NCI-H2081 (cell line): ENCODE measurements at places on chromosomes 7 and 10.
A peak's percentile ranks its signal among the peaks of the same experiment; 100 is the strongest.

DNA sequence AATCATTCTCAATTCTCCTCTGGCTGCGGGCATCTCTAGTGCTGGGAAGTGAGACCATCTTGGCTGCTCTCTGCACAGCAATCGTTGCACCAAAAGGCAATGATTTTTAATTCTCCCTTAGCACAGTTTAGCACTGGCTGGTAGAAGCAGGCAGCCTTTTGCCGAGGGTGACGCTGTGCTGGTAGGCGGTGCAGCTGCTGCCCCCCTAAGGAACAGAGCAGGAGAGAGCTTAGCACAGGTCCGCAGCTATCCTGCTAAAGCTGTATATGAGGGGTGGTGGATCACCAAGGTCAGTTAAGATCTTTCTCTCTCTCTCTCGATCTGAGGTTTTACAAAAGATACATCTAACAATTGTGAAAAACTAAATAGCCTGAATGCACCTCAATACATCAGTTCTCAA, 390.1 kb downstream of the GATA3 start:
- DNase-seq: no peak

DNA sequence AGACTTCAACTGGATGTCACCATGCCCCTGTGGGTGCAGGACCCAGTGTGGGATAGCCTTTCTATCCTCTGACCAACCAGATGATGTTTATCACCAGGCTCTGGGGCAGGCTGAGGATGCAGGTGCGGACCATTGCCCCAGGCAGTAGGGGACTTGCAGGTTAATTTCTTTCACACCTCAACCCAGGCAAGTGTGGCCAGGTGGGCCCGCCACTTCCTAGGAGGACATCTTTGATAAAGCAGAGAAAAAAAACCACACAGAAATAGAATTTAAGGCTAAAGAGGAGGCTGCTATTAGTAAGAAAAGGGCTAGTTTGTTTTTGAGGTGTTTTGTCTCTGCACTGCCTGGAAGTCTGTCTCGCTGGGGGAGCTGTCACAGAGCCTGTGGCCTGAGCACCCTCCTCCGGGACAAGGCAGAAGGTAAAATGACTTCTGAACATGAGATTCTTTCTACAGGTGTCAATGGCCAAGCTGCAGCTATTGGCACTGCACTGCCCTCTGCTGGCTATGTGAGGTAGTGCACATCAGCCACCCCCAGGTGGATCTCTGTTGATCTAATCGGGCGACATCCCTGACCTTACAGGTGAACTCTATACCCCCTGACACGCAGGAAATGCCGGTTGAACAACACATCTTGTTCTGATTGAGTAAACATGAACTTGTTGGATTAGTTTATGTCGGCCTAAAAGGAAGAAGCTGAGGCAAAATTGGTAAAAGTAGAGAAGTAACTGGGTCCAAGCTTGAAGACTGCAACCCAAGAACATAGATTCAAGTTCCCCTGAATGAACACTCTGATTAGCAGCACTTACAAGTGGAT, 21.0 kb downstream of the UPP1 start:
- DNase-seq: peak; percentile 43

DNA sequence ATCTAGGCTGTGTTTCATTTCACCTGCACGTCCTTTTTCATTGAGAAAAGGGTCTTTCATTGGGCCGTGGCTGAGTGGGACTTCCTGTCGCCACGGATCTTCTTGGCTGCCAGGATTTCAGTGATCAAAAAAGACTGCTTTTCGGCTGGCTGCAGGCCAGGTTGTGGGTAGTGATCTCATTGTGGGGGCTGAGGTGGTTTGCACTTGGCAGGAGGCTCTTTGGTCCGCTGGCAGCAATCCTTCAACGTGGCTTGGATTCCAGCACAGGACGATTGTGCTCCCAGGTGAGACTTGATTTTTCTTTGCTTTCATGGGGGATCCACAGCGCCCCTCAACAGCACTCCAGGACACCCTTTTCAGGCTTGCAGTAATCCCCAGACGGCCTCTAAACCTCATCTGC, 29.0 kb upstream of the ZNF273 start:
- DNase-seq: no peak

- DNase-seq: no peak
These were observed 224.3 kb upstream of the PHYHIPL start for GRCh38 chr10:58952162-58952601.

DNA sequence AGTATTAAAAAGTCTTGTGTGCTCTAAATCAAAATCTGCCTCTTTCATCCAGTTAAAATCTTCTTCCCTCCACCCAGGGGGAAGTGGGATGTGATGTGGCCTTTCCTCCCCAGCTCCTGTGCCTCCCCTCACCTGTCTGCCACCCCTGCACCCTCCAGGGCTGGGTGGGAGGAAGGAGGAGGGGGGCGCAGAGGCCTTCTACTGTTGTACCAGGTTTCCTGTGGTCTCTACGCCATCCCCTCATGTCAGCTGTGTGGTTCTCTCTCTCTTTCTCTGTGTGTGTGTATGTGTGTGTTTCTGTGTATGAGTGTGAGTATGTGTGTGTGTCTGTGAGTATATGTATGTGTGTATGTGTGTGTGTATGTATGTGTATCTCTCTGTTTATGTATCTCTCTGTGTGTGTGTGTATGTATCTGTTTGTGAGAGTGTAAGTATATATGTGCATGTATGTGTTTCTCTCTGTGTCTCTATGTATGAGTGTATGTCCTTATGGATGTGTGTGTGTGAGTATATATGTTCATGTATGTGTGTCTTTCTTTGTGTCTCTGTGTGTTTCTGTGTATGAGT, 45.5 kb upstream of the C10orf71 start:
- DNase-seq: no peak

DNA sequence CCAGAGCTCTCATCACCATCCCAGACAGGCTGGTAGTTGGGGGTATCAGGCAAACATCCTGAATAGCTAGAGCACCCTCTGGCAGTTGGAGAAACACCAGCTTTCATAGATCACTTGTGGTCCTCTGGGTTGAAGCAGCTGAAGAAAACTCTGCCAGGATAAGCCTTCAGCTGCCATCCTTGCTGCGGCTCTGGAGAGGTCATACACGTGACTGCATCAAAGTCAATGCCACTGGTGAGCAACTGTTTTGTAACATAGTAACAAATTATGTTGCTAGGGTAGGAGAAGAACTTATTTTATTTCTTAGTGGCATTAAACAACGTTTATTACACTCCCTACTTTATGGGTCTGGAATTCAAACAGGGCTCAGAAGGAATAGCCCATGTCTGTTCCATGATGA, 19.2 kb upstream of the PANK1 start:
- DNase-seq: no peak

- DNase-seq: no peak
These were observed 33.2 kb downstream of the TACR2 start for GRCh38 chr10:69383558-69383957.

- DNase-seq: no peak
These were observed 45.1 kb downstream of the ZMIZ1 start for GRCh38 chr10:79113827-79114226.

- DNase-seq: peak; percentile 45
These were observed 35.9 kb upstream of the SKAP2 start for GRCh38 chr7:26900251-26900650.

- no peak for DNase-seq
These were observed 324.0 kb downstream of the PTEN start for GRCh38 chr10:88187472-88187871.

DNA sequence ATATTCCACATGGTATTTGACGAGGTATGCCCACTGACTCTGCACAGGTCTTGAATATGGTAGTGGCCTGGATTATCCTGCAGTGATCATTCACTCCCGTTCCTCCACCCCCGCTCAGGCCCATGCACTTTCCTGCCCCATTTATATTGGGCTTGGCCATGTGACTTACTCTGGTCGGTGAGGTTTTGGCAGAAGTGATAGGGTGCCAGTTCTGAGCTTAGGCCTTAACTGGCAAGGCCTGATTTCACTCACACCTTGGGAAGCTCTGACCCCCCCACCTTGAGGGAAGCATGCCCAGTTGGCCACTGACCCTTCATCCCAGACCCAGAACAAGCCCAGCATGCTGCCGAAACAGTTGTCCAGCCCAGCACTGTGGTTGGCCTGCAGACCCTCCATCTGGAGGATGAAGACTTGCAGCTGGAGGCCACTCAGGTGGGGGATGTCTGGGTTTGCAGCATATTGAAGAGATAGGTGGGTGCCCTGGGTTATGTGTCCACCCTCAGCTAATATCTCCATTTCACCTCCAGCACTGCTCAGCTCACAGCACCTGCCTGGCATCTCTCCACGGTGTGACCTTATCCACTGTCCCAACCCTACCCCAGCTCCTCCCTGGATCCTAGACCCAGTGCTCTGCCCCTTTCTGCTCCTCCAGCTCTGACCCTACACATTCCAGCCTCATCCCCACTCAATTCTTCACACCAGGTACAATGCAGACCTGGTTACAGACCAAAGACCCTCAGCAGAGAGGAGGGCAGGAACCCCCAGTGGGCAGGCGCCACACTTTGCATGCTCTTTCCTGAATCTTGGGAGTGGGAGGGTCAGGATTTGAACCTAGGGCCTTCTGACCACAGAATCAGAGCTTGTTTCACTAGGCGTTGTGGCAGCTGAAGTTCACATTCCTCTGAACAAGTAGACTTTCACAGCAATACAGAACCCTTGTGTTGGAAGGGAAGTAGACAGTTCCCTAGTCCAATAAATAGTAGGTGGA, 138.1 kb upstream of the CHST15 start:
- DNase-seq: no peak

DNA sequence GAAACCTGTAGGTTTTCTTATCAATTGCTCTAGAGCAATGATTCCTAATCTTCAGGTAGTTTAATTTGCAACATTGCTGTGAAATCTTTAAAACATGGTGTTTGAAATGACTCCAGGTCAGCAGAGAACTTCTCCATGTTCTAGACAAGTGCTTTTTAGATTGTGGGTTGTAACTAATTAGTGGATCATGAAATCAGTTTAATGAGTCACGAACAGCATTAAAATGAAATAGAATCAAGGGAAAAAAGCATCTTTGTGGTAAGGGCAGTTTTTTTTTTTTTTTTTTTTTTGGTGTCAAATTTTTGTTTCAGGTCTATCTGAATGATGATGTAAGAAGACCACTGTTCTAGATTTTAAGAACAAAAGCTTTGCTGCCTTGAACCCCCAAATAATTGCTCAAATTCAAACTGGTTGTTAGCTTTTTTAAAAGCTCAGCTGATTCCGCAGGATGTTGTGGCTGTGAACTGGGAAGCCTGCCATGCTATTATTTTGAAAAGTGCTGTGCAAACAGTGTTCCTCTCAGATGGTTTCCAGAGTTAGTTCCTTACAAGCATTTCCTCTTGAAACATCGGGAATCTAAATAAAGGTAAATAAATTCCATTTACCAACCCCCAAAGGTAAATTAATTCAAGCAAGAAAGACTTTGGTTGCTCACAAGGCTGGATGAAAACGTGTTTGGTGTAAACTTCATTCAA, 13.1 kb upstream of the PDK4 start:
- peak; percentile 92 for DNase-seq

GRCh38 chr7:114343949-114344708, 70.5 kb upstream of the FOXP2 start:
- peak; percentile 37 for DNase-seq

DNA sequence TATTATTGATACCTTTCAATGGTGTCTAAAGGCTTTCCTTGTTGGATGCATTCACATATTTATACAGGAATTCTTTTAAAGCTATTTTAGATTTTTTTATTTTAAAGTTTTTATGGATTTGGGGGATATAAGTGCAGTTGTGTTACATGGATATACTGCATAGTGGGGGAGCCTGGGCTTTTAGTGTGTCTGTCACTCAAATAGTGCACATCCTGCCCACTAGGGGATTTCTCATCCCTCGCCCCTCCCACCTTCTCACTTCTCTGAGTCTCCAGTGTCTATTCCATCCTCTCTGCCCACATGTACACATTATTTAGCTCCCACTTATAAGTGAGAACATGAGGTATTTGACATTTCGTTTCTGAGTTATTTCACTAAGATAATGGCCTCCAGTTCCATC, 154.0 kb upstream of the MKI67 start:
- DNase-seq: no peak

GRCh38 chr10:79939969-79940368, 8.9 kb downstream of the SFTPD start:
- no peak for DNase-seq

DNA sequence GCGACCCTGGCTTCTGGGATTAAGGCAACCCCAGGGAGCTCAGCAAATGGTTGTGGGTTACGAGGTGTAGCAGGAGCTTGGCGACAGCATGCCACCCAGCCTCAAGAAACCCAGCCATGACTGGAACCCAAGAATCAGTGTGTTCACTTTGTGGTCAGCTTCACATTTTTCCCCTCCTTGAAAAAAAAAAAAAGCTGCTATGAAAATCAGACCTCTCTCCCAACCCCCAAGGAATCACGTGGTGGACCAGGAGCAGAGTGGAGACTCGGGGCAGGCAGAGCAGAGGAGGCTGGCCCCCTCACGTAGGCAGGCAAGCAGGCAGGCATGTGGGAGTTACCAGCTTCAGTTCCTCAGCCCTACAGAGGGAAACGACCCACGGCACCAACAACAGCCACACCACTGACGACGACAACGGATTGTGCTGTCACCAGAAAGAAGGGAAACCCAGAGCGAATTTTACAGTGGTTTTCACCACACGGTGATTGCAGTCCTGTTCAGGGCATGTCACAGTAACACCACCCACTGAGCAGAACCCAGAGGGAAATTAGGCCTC, 203.4 kb downstream of the SLC25A13 start:
- DNase-seq: no peak

DNA sequence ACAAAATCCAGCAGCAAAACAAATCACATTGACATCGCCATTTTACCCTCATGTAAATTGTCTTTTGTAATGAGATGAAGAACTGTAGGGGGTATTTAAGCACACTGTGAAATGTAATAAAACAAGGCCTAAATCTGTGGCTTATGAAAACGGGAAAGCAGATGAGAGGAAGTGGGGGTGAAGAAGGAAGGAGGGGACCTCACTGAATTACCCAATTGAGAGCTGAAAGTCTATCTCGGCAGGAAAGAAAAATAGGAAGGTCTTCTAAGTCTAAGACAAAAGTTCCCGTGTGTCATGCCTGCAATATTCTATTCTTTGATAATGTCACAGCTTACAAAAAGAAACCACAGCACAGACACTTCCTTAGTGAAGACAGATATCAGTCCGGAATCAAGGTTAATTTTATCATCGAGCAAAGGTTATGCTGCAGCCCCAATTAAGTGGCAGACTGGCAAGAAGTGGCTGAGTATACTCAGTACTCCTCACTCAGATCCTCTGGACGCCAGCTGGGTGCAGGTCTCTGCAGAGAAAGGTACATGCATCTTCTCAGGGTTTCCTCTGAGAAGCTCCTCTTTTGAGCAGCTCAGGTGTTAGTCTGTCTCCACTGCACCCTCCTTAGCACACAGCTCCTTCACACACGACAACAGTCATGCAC, 239.7 kb downstream of the FANK1 start:
- no peak for DNase-seq

DNA sequence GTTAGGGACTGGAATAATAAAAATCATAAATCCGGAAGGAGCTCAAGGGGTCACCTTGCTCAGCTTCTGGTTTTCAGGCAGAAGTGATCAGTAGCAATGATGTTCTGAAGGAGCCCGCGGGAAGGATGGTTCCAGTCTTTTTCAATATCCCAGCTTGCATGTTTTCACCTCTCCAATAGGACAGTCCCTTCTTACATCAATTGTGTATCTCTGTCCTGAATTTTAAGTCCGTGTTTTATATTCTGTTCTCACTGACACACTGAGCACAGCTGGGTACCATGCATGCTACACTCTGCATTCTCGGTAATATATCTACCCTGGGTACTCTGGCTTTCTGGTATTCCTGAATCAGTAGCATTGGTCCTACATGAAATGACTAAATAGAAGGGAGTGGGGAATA, 55.2 kb upstream of the SLC35B4 start:
- DNase-seq: no peak
